T-cell (primary cell): ENCODE measurements at places on chromosomes 7 and 10.

DNA sequence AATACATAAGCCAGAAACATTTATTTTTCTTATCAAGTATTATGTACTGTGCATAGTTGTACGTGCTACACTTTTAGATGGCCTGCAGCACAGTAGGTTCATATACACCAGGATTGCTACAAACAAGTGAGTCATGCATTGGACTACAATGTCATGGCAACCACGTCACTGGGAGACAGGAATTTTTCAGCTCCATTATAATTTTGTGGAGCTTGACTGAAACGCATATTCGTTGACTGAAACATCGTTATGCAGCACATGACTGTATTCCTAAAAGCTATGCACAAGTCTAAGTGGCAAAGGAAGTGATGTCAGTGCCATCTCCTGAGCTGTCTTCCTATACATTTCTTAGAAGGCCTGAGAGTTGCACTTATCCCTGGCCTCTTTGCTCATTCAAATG lies 871.8 kb downstream of the IPMK start:
- no peak for DNase-seq

GRCh38 chr7:152937282-152937681 lies 177.7 kb downstream of the ACTR3B start:
- no peak for DNase-seq

DNA sequence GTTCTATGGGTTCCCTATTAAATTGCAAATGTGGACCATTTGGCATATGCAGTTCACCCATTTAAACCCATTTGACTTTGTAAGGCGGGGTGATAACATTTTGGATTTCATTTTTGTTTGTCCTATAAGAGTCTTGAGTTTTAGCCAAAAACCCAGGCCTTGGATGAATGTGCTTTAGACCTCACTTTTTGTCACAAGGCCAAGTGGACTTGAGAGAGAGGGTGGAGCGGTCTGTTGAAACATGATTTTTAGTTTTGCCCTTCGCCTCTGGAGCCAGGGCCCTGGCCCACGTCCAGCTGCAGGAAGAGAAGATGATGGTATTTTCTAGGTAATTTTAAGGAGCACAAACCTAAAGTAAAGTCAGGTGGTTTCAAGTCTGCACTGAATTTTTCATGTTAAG lies 260.1 kb downstream of the SLC25A13 start:
- no peak for DNase-seq

DNA sequence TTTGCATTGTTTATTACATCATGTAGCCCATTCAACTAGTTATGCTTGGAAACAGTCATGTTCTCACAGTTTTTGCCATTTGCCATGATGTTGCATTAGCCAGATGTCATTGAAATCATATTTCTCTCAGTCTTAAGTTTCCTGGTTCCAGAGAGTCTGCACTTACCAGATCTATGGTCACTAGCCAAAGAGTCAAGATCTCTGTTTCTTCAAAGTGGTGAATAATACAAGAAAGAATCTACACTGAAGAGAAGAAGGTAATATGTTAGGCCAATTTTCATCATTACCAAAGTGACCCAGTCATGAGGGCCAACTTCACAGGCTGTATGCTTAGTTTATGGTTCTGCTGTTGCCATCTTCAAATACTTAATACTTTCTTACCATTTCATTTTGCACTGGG lies 89.0 kb upstream of the PHYHIPL start:
- DNase-seq, result no peak

- DNase-seq, result no peak
These were observed 180.9 kb downstream of the PLXNA4 start for GRCh38 chr7:132395361-132395760.

GRCh38 chr7:27173511-27173955 lies 587 bp downstream of the HOXA10 start:
- DNase-seq, result no peak

- DNase-seq, result no peak
These were observed 7.0 kb upstream of the NDUFB2 start for GRCh38 chr7:140689199-140690152.

DNA sequence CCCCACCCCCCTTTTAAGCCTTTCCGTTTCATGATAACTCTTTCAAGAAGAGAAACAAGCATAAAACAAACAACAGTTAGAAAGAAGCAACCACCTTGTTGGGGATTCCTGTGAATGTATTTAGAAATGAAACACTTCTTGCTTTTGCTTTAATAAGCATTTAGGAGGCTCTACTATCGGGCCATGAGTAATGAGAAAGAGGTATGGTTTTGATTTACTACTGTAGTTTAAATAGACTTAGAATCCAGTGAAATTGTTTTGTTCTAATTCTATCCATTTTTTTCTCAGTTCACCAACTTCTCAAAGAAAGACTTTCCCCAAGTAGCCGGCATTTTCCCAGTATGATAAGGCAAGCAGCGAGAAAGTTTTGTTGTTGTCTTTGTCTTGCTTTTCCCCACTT lies 168.7 kb upstream of the HABP2 start:
- no peak for DNase-seq

GRCh38 chr10:29397221-29397620 lies 108.4 kb downstream of the LYZL1 start:
- DNase-seq, result no peak

DNA sequence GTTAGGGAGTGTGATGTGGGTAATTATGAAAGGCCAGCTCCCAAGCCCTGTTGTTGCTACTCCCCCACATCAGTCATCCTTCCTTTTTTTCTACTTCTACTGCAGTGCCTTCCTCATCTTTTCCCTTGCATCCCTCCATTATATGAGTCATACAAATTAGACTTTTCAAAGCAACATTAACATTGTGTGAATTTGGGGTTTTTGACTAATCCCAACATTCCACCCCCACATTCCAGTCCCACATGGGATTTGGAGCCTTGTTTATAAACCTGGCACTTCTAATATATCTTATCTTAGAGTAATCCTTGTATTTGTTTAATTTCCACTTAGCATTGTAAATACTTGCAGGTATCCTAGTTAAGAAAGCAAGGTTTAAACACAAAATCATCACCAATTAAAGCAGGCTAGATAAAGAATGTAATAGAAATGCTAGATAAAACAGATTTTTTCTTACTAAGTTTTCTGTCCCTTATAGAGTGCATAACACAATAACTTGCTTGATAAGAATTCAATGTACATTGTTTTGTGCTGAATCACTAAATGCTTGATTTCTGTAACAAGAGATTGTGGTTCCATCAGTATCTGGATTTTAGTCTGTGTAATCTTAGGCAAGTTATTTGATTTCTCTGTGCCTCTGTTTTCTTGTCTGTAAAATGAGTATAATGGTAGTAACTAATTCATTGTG lies 165.8 kb downstream of the CFTR start:
- no peak for DNase-seq

- DNase-seq, result no peak
These were observed 53.4 kb upstream of the GDF10 start for GRCh38 chr10:47246406-47247147.

DNA sequence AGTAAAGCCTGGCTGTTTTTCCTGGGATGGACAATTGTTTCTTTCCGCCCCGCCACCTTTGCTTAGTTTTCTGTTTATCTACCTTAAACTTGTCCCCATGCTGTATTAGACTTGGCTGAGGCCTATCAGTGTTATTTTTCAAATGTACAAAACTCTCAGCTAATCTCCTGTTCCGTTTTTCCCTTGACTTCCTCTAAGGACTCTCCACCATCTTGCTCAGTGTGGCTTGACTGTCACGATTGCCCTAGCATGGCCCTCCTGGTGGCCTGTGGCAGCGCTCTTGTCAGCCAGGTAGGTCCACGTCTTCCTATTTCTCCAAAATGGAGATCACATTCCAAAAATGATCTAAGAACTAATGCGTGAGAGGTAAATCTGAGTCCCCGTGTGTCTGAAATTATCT lies 36.7 kb downstream of the BAIAP2L1 start:
- DNase-seq, result no peak

- no peak for DNase-seq
These were observed 114.4 kb downstream of the NPSR1 start for GRCh38 chr7:34772296-34772938.

- DNase-seq, result peak; percentile 52
These were observed 24.8 kb upstream of the SLIT1 start for GRCh38 chr10:97210543-97210960.

- no peak for DNase-seq
These were observed 18.3 kb downstream of the CLEC2L start for GRCh38 chr7:139541600-139542307.

DNA sequence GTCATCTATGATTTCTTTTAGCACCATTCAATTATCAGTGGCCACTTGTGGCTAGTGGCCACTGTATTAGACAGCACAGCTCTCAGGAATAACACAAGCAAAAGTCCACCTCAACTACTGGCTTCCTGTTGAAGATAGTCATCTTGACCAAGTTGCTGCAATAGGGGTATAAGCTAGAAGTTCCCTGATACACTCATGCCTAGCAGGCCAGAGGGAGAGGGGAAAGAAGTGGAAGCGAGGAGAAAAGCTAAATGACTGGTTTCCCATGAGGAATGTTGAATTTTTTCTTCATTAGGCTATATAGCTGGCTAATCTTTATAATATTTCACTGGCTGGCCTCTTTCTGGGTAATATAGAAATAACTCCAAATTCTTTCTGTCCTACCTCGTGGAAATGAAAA lies 327.5 kb upstream of the MEOX2 start:
- no peak for DNase-seq

GRCh38 chr10:116270771-116271592 lies 2.0 kb downstream of the GFRA1 start:
- DNase-seq, result no peak

GRCh38 chr7:2075811-2076210 lies 156.9 kb downstream of the MAD1L1 start:
- DNase-seq, result no peak

DNA sequence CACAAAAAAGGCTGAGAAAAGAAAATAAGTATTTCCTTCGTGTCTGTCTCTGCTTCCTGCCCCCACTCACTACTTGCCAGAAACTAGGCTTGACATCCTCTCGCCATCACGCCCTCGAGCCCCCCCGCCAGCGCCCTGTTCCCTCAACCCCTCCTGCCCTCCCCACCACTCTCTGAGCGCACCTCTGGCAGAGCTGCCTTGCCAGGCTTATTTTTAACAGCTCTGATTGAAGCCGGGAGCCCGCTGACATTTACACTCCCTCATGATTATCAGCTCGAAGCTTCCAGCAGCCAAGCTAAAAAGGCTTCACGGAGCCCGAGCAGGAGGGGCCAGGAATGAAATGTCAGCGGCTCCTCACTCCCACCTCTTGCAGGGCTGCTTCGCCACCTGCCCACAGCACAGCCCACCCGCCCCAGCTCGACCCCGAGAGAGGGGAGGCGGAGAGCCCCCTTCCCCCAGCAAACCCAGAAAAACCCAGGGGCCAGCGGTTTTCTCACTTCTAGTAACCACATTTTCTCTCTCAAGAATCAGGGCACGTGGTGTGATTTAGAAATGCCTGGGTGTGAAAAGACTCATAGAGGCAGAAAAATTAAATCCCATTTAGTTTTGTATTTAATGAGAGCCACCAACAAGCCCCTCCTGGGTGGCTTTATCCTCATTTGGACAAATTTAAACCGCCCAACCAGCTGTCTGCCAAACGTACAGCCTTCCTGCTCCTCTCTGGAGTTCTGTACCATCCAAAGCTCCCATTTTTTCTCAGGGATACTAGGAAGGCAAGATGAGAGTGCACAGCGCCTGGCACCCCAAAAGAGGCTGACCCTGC lies 89.3 kb downstream of the SLIT1 start:
- DNase-seq, result no peak

DNA sequence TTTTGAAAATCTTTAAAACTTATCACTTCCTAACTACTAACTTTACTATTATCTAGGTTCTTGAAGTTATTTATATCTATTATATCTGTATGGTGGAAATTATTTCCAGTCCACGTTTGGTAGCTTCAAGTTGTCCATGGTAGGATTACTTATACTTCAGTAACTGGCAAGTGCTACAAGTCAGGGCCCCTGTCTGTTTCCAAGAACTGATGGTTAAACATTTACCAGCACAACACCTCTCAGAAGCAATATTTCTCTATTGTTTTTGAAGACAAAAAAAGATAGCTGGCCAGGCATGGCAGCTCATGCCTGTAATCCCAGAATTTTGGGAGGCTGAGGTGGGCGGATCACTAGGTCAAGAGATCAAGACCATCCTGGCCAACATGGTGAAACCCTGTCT lies 240.4 kb upstream of the RHOBTB1 start:
- DNase-seq, result no peak

- no peak for DNase-seq
These were observed 98.7 kb downstream of the HTR5A start for GRCh38 chr7:155168597-155169480.

DNA sequence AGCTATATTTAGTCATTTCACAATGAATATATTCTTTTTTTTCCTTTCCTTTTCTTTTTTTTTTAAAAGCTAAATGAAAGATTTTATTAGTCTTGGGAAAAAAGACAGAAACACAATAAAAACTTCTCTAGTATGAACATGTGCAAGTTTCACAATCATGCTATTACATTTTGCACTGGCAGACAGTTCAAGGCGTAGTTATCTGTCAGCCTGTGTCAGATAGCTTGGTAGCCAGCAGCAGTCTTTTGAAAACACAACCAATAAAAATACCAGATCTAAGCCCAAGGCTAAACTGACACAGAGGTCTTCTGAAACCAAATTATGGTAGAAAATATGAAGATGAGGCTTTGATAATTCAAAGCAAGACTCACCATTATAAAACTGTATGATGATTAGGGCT lies 205.8 kb upstream of the TEX47 start:
- no peak for DNase-seq

- DNase-seq, result no peak
These were observed 23.3 kb upstream of the MNX1 start for GRCh38 chr7:157033483-157034473.

- DNase-seq, result no peak
These were observed 108.8 kb upstream of the MPP7 start for GRCh38 chr10:28411648-28412047.

DNA sequence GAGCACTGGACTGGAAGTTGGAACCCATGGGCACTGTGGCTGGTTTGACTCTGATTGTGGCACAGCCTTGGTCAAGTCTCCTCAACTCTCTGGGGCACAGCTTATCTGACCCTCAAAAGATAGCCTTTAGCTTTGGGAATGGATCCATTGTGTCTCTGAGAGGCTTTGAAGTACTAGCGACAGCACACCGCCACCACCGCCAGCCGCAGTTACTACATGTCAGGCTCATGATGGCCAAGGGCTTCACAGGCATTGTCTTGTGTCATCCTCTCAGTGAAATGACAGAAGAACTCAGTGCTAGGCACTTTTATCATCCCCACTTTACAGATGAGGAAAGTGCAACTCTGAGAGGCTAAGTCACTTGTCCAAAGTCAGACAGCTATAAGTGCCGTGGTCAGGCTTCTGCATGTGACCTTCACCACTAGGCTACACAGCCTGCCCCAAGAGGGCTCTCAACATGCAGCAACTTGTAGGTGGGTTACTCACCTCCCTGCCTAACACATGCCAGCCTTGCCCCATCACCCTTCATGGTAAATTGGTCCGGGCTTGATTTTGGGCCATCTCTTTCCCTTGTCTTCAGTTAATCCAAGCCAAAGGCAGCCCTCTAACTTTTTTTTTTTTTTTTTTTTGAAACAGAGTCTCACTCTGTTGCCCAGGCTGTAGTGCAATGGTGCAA lies 44.1 kb downstream of the C10orf105 start:
- no peak for DNase-seq
